HT-29 (cell line): ENCODE measurements at places on chromosomes 12 and 14. TPM values are rescaled to one million over a fixed set of nuclear protein-coding genes. Genes with fewer than 3 reads are reported as not detected.

The OTX2 gene
- total RNA-seq: not detected in 2 replicates

The SYCP3 gene
- not detected in 2 replicates for total RNA-seq

The SUSD6 gene
- 6.1 and 10.9 TPM in 2 replicates for total RNA-seq

The IL22 gene
- not detected in 2 replicates for total RNA-seq

The EID3 gene
- 6.2 and 8.7 TPM in 2 replicates for total RNA-seq

The FAM234B gene
- total RNA-seq: 0.26 and 0.76 TPM in 2 replicates

The CAPS2 gene
- total RNA-seq: 2.8 and 4.0 TPM in 2 replicates

The SMIM41 gene
- total RNA-seq: not detected in 2 replicates

The PLA2G1B gene
- not detected in 2 replicates for total RNA-seq

The MYH6 gene
- total RNA-seq: not detected in 2 replicates

DNA sequence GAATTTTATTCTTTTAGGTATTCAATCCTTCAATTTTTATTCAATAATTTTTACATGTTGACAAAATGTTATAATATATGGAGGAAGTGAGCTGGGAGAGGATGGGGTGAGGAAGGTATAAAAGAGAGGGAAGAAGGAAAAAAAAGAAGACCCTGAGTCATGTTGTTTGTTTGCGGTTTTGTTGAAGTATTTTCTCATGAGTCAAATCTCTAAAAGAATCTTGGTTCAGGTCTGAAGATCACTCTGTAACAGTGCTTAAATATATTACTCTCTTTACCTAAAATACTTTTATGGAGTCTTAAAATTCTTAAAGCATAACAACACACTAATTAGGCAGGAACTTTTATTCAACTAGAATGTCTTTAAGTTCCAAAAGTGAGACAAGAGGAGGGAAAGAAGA is 489.6 kb upstream of the GARIN6 start:
- peak; percentile 20 for DNase-seq

- DNase-seq: no peak
Observed at GRCh38 chr14:52351233-52352060, 37.3 kb downstream of the PTGER2 start.

GRCh38 chr12:119151445-119152026 is 27.2 kb upstream of the HSPB8 start:
- DNase-seq: no peak

DNA sequence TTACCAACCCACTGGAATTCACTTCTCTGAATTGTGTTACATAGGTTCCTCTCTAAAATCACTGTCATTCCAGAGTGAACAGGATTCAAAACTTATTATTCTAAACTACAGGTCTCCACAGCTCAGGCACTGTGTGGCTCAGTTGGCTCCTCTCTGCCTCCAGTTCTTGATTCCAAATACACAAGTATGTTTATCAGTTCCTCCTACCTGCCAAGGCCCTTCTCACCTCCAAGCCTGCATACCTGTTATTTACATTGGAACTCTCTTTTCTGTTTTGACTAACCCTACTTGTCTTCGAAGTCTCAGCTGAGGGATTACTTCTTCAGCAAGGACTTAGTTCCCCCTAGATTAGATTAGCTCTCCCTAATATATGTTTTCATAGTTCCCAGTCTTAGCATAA is 397.6 kb upstream of the TMTC1 start:
- no peak for DNase-seq

DNA sequence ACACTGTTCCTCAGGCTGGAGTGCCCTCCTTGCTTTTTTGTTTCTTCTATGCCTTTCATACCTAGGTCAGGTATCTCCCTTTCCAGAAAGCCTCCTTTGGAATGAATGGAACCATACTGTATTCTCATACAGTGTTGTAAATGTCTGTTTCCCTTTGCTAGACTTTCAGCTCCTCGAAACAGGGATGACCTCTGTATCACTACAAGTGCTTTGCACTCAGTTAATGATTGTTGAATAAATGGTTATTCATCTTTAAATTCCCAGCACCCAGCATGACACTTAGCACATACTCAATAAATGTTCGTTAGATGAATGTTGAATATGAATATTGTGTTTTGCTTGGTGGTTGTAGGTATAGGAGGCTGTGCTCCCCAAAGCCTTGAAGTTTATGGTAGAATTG is 5.9 kb upstream of the TULP3 start:
- no peak for DNase-seq

GRCh38 chr14:79596551-79596950 is 614.8 kb downstream of the DIO2 start:
- no peak for DNase-seq

DNA sequence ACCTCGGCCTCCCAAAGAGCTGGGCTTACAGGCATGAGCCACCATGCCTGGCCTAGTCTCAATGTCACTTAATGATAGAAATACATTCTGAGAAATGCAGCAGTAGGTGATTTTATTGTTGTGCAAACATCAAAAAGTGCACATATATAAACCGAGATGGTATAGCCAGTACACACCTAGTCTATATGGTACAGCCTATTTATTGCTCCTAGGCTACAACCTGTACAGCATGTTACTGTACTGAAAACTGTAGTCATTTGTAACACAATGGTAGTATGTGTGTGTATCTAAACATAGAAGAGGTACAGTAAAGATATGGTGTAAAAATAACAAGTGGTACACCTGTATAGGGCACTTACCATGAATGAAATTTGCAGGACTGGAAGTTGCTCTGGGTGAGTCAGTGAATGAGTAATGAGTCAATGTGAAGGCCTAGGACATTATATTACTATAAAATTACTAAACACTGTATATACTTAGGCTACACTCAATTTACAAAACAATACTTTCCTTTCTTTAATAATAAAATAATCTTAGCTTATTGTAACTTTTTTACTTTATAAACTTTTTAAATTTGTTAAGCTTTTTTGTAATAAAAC is 166.7 kb upstream of the SYT1 start:
- DNase-seq: no peak

DNA sequence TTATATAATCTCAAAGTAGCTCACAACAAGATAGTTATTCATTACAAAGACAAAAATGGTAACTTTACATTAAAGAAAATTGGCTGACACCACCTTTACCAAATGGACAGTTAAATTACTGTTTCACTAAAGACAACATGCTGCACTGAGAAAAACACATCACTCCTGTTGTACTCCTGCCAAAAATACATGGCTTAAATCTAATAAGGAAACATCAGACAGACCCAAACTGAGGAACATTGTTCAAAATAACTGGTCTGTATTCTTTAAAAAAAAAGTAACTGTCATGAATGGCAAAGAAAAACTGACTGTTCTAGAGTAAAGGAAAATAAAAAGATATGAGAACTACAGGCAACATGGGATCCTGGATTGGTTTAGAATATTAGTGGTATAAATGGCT is 151.3 kb upstream of the DCN start:
- DNase-seq: no peak

GRCh38 chr12:57694459-57695019 is 607 bp downstream of the OS9 start:
- DNase-seq: peak; percentile 12

- no peak for DNase-seq
Observed at GRCh38 chr12:76692846-76693245, 71.1 kb upstream of the ZDHHC17 start.

- no peak for DNase-seq
Observed at GRCh38 chr14:23182372-23183157, 895 bp downstream of the SLC7A8 start.

- no peak for DNase-seq
Observed at GRCh38 chr14:76904100-76904739, 78.0 kb downstream of the LRRC74A start.

- no peak for DNase-seq
Observed at GRCh38 chr14:94356379-94357056, 31.9 kb downstream of the SERPINA1 start.

- DNase-seq: no peak
Observed at GRCh38 chr12:100798286-100799160, 3.9 kb downstream of the ANO4 start.

- DNase-seq: no peak
Observed at GRCh38 chr14:36221112-36221511, 44.6 kb upstream of the PTCSC3 start.

DNA sequence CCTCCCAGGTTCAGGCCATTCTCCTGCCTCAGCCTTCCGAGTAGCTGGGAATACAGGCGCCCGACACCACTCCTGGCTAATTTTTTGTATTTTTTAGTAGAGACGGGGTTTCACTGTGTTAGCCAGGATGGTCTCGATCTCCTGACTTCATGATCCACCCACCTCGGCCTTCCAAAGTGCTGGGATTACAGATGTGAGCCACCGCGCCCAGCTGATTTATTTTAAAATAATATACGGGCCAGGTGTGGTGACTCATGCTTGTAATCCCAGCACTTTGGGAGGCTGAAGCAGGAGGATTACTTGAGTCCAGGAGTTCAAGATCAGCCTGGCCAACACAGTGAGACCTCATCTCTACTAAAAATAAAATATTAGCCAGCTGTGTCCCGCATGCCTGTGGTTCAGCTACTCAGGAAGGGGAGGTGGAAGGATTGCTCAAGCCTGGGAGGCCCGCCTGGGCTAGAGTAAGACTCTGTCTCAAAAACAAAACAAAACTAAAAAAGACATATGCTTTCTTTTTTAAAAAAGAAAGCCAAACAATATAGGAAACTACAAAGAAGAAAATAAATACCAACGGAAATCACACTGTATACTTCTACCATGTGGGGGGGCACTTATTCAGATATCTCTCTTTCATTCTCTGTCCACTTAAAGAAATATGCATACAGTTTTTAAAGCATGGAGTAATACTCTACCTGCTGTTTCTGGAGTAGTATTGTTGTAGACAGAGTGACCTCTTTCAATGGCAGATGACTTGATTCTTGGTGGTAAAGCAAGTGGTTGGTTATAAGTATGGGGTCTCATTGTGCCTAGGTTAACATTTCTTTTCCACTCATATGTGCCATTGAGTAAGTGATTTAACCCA is 930 bp upstream of the MIA2 start:
- no peak for DNase-seq

DNA sequence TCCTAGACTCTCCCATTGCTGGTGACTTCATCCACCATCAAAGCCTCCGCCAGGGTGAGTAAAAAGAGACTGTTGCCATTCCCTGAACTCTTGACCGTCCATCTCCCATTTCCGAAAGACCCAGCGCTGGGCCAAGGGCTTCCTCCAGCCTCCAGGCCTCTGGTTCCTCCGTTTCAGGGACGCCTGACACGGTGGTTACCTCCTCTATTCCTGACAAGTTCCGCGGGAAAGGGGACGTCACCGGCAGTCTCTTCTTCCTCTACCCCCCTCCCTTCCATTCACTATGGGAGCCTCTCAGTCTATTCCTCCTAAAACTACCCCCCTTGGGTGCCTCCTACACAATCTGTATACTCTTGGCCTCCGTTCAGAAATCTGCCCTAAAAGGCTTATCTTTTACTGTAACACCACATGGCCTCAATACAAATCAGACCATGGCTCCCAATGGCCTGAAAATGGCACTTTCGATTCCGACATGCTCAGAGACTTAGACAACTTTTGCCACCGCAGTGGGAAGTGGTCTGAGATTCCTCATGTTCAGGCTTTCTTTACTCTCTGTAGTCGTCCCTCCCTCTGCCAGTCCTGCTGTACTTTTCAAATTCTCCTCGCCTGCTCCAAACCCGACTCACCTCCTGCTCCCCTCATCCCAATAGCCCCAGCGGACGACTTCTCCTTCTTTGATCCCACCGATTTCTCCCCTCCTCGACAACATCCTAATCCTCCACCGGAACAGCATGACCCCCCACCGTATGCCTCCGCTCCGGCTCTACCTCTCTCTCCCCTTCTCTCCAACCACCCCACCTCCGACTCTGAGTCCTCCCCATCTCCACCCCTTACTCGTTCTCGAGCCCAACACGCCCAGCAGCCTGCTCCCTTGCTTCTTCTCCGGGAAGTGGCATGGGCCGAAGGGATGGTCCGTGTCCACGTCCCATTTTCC is 70.4 kb downstream of the MOK start:
- no peak for DNase-seq

DNA sequence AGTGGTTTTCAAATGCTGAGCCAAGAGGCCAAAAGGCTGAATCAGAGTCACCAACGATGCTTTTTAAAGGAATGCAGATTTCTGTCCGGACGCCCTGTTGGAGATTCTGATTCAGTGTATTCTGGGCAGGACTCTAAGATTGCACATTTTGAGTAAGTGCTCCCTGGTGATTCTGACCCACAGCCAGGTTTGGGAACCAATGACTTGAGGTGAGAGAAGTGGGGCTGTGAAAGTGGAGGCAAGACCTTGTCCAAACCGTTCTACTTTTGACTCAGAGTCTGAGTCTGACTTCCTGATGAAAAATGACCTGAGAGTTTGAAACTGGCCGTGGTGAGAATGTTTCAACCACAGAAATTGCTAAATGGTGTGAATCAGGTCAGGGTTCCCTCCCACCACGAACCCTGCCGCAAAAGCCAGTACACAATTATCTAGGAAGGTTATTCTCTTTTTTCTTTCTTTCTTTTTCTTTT is 90.2 kb downstream of the NTN4 start:
- no peak for DNase-seq

DNA sequence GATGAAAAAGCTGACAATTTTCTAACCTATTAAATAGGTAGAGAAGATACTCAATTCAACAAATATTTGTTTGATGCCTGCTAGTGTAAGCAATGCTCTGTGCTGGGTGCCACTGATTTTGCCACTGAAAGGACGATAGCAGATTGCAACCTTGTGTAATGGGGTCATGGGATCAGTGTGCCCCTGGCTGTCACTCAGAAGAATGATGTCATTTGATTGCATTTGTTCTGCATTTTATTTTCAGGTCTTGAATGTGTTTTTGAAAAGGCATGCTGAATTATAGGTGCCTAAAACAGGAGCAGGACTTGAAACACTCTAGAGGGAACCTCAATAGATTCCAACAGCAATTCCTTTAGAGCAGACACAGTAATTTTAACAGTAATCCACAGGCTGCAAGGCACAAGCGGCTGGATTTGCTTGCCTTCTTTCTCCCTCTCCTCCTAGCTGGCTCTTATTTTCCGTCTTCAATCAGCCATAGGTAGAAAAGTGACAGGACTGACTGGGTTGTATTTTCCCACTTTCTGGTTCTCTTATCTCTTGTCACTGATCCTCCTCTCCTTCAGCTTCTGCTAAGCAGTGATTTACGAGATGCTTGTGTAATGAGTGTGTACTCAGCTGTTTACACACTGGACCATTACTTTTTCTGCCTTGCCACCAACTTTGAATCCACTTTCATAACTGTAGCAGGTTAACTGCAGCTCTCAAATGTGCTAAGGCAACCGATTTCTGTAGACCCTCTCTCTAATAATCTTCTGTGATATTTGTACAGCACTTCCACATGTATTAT is 4.1 kb downstream of the PLXNC1 start:
- DNase-seq: no peak

GRCh38 chr14:90168425-90169105 is 87.8 kb upstream of the PSMC1 start:
- DNase-seq: no peak

GRCh38 chr12:112854344-112854743 is 52.4 kb upstream of the OAS1 start:
- no peak for DNase-seq

- no peak for DNase-seq
Observed at GRCh38 chr14:32421781-32422180, 92.7 kb downstream of the AKAP6 start.
